ENCODE measurements at places on chromosomes 1 and 21. TPM values are rescaled to one million over a fixed set of nuclear protein-coding genes. Genes with fewer than 3 reads are reported as not detected.

GRCh38 chr1:248471154-248471553, 2.0 kb upstream of the OR2T3 start:
- DNase-seq, result no peak

Gene SPATA46
- total RNA-seq, result not detected

Gene LCE3D
- total RNA-seq, result not detected

Gene CD52
- total RNA-seq, result not detected

Gene GSTM1
- 46.2 TPM for total RNA-seq
